Gastrocnemius medialis (tissue), 4 donors: ENCODE measurements at places on chromosomes 12 and 14. TPM values are rescaled to one million over a fixed set of nuclear protein-coding genes. Genes with fewer than 3 reads are reported as not detected.

GRCh38 chr12:123278101-123278627 is 6.5 kb upstream of the CDK2AP1 start:
- no peaks in the 10 kb centered on the region for H3K4me1 ChIP-seq
- H3K27ac ChIP-seq, result peak overlapping the region; percentile 49
- no peaks in the 10 kb centered on the region for H3K27me3 ChIP-seq
- H3K36me3 ChIP-seq, result no peaks in the 10 kb centered on the region

DNA sequence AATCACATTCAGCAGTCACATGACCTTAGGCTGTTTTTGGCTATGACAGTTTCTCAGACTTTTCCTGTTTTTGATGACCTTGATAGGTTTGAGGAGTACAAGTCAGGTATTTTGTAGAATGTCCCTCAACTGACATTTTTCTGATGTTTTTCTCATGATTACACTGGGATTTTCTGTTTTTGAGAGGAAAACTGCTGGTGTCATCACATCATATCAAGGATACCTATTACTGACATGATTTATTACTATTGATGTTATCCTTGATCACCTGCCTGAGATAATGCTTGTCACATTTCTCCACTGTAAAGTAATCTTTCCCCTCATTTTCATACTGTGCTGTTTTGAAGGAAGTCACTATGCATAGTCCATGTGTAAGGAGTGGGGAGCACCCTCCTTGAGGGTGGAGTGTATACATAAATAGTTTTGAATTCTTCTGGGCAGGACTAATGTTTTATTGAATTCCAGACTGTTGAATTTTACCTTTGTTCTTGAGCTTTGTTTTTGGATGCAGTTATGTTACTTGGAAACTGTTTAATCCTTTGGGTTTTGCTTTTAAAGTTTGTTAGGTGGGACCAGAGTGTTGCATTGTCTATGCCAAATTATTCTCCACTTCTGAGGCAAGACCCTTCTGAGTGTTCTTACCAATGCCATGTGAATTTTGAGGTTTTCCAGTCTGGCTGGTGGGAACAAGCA is 444.5 kb upstream of the FAR2 start:
- no peaks in the 10 kb centered on the region for H3K27me3 ChIP-seq
- H3K27ac ChIP-seq, result no peak overlapping the region
- H3K36me3 ChIP-seq, result no peaks in the 10 kb centered on the region
- DNase-seq, result no peak

DNA sequence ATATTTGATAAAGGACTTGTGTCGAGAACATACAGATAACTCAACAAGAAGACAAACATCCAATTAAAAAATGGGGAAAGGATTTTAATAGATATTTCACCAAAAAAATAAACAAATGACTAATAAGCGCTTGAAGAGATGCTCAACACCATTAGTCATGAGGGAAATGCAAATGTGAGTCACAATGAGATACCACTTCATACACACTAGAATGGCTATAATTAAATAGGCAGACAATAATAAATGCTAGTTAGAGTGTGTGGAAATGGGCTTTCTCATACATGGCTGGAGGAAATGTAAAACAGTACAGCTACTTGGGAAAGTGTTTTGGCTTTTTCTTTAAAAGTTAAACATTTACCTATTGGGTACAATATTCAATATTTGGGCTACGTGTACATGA is 34.8 kb downstream of the DLK1 start:
- no peak for DNase-seq
- H3K36me3 ChIP-seq, result no peaks in the 10 kb centered on the region
- H3K4me1 ChIP-seq, result no peaks in the 10 kb centered on the region
- H3K27me3 ChIP-seq, result no peaks in the 10 kb centered on the region
- no peak overlapping the region for H3K27ac ChIP-seq

- peak; percentile 32 for DNase-seq
- peaks cover 16% of the 10 kb centered on the region for H3K4me1 ChIP-seq
- peak overlapping the region; percentile 68 for H3K27ac ChIP-seq
- H3K4me3 ChIP-seq, result no peak overlapping the region
- H3K36me3 ChIP-seq, result no peaks in the 10 kb centered on the region
Observed at GRCh38 chr12:124720681-124721500, 142.8 kb downstream of the SCARB1 start.

DNA sequence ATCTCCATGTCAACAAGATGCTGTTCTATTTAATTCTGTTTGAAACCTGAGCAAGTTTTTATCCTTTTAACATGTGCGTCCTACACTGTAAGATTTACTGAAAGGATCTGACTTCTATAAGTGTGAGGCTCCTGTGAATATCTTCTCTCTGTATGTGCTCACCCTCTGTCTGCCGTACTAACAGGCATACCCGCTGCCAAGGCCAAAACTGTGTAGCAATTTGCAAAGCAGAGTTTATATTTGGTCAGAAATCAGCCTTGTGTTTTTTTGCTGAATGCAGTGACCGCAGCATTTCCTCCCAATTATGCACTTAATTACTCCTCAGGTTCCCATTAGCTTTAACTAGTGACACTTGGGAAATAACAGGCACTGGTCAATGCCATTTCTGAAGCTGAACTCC is 12.3 kb downstream of the CHST11 start:
- no peak for DNase-seq
- H3K36me3 ChIP-seq, result no peaks in the 10 kb centered on the region

DNA sequence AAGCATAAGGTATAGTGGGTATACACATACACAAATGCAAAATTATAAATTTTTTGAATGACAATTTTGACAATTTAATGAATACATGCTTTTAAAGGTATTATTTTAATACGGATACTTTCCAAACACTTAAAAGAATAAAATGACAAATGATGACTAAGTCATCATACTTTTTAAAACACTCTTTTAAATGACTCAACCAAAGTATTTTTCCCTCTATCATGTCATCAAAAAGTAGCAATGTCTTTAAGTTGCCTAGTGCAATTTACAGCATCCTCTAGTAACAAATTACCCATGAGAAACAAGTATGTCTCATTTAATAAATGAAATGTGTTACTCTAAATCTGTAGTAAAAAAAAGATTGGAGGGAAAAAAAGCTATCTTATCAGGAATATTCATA is 73.3 kb downstream of the RPS6KA5 start:
- no peak for DNase-seq
- H3K4me1 ChIP-seq, result no peaks in the 10 kb centered on the region
- H3K36me3 ChIP-seq, result no peaks in the 10 kb centered on the region
- H3K27me3 ChIP-seq, result no peaks in the 10 kb centered on the region
- H3K4me3 ChIP-seq, result no peak overlapping the region

GRCh38 chr14:99342906-99343305 is 70.9 kb upstream of the BCL11B start:
- no peak for DNase-seq
- H3K36me3 ChIP-seq, result no peaks in the 10 kb centered on the region
- no peak overlapping the region for H3K27ac ChIP-seq
- H3K27me3 ChIP-seq, result peaks cover 5% of the 10 kb centered on the region

DNA sequence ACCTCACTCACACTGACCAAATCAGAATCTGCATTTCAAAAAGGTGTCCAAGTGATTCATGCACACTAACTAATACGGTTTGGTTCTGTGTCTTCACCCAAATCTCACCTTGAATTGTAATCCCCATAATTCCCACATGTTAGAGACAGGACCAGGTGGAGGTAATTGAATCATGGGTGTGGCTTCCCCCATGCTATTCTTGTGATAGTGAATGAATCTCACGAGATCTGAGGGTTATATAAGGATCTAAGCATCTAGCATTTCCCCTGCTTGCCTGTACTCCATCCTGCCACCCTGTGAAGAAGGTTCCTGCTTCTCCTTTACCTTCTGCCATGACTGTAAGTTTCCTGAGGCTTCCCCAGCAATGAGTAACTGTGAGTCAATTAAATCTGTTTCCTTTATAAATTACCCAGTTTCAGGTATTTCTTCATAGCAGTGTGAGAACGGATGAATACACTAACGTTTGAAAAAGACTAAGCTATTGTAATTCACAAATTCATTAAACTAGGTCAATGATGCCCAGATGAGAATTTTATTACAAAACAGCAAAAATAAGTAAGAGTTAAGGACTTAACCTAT is 759.1 kb downstream of the GALC start:
- H3K4me3 ChIP-seq, result no peak overlapping the region
- no peak for DNase-seq
- no peaks in the 10 kb centered on the region for H3K36me3 ChIP-seq
- H3K27me3 ChIP-seq, result no peaks in the 10 kb centered on the region
- no peaks in the 10 kb centered on the region for H3K4me1 ChIP-seq
- H3K27ac ChIP-seq, result no peak overlapping the region

DNA sequence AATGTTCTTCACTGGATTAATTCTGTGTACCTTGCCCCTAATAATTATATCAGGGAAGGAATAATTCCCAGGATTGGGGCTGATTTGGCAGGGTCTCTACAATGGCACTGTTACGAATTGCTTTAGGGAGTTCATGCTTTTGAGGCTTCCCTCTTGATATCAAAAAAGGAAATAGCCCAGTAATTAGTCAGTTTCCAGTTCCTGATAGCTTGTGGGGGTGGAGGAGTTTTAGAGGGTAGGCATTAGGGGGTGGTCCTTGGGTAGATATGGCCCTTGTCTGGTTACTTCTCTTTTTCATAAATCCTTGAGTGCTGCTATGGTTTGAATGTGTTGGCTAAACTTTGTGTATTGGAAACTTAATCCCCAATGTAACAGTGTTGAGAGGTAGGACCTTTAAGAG is 6.1 kb upstream of the SRSF5 start:
- H3K36me3 ChIP-seq, result no peaks in the 10 kb centered on the region
- DNase-seq, result no peak
- H3K27me3 ChIP-seq, result no peaks in the 10 kb centered on the region
- no peaks in the 10 kb centered on the region for H3K4me1 ChIP-seq
- H3K4me3 ChIP-seq, result no peak overlapping the region

DNA sequence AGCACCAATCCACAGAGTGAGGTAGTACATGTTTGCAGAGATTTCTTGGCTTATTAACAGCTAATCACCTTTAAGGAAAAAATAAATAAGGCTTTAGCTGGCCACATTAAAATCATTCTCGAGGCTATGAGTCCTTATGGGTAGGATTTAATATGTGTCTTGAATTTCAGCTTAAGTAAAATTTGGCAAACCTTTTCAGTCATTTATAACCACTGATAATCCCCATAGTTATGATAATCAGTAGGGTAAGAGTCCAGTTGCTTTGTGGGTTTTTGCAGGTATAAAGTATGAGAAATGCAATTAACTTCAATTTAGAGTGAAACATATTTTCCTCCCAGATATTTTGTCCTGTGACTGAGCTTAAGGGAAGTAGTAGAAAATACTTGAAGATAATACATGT is 1458.9 kb upstream of the FLRT2 start:
- H3K36me3 ChIP-seq, result no peaks in the 10 kb centered on the region
- no peak for DNase-seq
- H3K27me3 ChIP-seq, result no peaks in the 10 kb centered on the region
- no peak overlapping the region for H3K27ac ChIP-seq
- H3K4me1 ChIP-seq, result no peaks in the 10 kb centered on the region
- H3K4me3 ChIP-seq, result no peak overlapping the region

DNA sequence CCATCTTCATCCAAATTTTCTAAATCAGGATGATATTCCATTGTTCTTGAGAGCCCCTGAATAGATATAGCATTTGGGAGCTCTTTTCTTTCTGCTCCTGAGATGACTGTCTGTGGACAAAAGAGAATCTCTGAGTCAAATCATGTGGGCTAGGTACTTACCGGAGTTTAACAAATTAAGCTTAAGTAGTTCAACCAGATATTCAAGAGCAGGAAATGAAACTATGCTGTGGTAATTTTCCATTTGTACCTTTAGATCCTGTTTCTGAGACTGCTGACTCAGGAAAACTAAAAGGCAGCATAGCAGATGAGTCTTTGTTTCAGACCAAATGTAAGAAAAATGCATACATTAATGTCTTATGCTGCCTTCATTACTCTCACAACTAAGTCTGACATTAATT is at the start of gene CLEC7A:
Gene CLEC7A, minus strand, starts transcription at position 158 of the 400 bp plus-strand sequence. Its CDS starts 117 bp downstream, at position 41.
- DNase-seq, result no peak
- no peaks in the 10 kb centered on the region for H3K27me3 ChIP-seq
- H3K36me3 ChIP-seq, result no peaks in the 10 kb centered on the region
- peak within 1 kb of the TSS; percentile 8 for H3K27ac ChIP-seq
- H3K4me1 ChIP-seq, result no peaks in the 10 kb centered on the region
- H3K4me3 ChIP-seq, result no peak within 1 kb of the TSS

- no peaks in the 10 kb centered on the region for H3K4me1 ChIP-seq
- no peaks in the 10 kb centered on the region for H3K36me3 ChIP-seq
- no peak for DNase-seq
- no peak overlapping the region for H3K4me3 ChIP-seq
Observed at GRCh38 chr14:62187265-62187664, 425.0 kb downstream of the SNAPC1 start.

DNA sequence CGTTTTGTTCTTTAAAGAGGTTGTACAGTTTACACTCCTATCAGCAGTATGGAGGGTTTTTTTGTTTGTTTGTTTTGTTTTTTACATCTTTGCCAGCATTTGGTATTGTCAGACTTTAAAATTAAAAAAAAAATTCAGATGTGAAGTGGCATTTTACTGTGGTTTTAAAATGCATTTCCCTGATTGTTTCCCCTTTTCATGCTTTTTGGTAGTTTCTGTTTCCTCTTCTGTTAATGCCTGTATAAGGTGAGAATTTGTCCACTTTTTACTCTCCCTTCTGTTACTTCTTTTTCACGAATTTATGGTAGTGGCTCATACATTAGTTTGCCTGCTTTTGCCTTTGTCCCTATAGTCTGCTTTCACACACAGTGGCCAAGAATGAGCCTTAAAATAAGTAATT is 36.6 kb downstream of the MNAT1 start:
- H3K4me3 ChIP-seq, result no peak overlapping the region
- DNase-seq, result no peak

DNA sequence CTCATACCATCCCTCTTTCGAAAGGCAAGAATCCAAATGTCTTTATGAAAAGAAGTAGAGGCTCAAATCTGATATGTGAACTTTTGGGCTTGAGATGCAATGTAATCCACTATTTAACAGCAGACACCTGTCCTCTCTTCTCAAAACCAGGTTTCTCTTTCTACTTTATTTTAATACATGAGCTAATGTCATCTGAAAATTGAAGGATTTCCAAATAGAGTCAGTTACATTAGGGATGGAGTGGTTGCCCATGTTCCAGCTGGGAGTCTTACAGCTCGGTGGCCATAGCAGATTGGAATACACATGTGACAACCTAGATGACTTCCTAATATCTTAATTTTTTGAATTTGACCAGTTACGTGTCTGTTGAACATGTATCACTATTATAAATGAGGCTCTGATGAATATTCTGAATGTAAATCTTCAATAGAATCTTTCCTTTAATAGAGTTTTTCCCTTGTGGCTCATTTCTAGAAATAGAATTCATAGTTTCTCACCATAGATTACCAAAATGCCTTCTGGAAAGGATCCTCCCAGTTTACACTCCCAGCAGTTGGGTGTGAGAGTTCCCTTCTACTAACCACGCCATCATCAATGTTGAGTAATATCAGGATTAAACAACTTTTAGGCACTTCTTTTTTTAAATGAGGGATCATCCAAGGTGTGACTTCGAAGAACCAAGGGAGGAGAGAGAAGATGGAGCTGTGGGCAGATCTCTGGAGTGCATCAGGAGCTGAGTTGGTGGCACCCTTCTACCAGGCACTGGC is 49.2 kb downstream of the GPR135 start:
- H3K27ac ChIP-seq, result no peak overlapping the region
- H3K36me3 ChIP-seq, result no peaks in the 10 kb centered on the region
- peaks cover 7% of the 10 kb centered on the region for H3K4me1 ChIP-seq
- no peak for DNase-seq

Gene MAP3K9
- 2.4 TPM for total RNA-seq

Gene SLCO1A2
- total RNA-seq, result not detected

Gene DNAJC22
- total RNA-seq, result not detected

Gene TTC6
- total RNA-seq, result not detected

Gene OVCH1
- total RNA-seq, result not detected

Gene TAS2R13
- 0.26 TPM for total RNA-seq

Gene CNIH1
- total RNA-seq, result 176 TPM

Gene MRPL42
- 14.0 TPM for total RNA-seq

Gene TDRD9
- total RNA-seq, result not detected

Gene MYH6
- 1,496 TPM for total RNA-seq

Gene KCNK13
- total RNA-seq, result not detected

Gene TMED8
- 5.2 TPM for total RNA-seq
